ENCODE measurements at places on chromosomes 3 and 15.

- DNase-seq, result no peak
These were observed 199.3 kb upstream of the UMPS start for GRCh38 chr3:124530916-124531315.

GRCh38 chr15:78739996-78740903 lies 71.0 kb downstream of the ADAMTS7 start:
- peak; percentile 67 for DNase-seq

GRCh38 chr3:105502333-105502732 lies 135.6 kb downstream of the ALCAM start:
- DNase-seq, result no peak

DNA sequence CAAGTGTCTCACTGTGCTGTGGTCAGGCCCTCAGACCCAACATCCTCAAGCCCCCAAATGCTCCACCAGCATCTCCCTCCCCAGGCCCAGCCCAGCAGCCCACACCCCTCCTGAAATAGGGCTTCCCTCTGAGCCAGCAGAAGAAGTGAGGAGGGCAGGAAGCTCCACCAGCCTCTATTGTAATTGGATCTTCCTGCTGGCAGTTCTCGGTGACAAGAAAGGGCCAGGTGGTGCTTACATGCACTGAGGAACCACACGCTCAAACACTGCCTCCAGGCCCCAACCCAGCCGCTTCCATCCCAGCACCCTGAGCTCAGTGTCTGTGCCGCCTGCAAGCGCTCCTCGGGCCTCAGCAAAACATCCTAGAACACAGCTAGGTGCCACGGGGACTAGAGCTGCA lies 96.7 kb downstream of the ATP10A start:
- DNase-seq, result no peak

DNA sequence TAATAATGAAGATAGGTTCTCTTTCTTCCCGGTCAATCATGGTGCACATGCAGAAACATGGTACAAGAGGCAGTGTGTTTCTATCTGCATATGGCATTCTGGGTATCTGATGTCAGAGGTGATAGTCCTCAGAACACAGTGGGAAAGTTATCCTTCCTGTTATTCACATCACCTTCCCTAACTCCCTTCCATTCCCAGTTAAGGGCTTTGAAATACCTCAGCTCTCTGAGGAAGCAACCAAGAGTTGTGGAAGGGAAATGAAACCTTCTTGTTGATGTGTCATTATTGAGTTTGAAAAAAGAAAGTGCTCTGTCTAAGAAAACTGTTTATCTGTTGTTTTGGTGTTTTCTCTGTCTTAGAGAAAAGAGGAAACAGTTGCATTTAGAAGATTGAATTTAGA lies 21.9 kb upstream of the P2RY13 start:
- no peak for DNase-seq

GRCh38 chr3:164460851-164461250 lies 617.4 kb downstream of the SI start:
- no peak for DNase-seq

DNA sequence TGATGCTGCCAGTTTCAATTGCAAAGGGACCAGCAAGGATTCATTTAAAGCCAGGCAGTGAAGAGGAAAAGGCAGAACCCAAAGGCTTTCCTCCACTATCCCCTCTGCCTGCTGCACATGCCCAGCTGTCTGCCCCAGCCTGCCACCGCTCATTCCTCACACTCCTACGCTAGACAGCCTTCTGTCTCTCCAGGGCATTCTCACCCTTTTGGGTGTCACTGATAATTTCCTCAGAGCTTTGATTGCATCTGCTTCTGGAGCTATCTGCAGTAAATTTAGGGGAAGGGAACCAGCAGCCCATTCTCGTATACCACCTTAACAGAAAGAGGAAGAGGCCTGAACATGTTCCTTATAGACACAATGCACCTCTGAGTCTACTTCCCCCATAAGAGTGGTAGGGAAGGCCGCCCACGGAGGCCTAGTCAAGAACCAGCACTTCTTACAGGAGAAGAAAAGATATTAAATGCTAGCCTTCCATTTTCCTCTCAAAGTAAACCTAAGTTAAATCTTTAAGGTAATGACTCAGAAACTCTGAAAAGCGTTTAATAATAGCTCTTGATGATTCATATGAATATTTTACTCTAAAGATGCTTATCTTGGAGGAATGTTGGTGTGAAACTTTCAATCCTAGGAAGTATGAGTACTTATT lies 20.9 kb downstream of the NUDT16 start:
- no peak for DNase-seq

DNA sequence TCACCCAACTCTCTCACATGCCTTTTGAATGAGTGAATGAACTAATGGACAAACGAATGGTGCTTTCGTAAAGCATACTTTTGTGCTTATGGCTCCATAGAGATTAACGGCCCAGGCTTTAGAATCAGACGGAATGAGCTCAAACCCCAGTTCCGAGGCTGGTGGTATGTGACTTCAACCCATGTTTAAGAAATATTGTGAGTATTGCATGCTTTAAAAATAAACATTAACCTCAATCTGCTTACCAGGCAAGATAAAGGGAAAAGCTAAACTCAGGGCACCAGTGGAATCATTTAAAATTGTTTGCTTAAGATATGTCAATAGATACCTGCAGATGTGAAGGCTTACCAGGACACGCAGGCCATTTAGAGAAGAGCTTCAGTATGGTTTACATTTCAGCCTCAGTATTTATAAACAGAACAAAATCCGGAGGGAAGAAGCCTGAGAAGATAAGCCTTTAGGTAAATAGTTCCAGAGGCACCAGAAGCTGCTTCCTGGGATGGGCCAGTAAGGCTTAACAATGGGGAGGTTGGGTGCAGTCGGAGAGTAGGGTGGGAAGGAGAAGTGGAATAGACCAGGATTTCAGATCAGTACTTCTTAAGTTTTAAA lies 186.4 kb downstream of the ADAMTS9 start:
- DNase-seq, result no peak

GRCh38 chr15:71532994-71533393 lies 277.4 kb upstream of the NR2E3 start:
- DNase-seq, result peak; percentile 28

DNA sequence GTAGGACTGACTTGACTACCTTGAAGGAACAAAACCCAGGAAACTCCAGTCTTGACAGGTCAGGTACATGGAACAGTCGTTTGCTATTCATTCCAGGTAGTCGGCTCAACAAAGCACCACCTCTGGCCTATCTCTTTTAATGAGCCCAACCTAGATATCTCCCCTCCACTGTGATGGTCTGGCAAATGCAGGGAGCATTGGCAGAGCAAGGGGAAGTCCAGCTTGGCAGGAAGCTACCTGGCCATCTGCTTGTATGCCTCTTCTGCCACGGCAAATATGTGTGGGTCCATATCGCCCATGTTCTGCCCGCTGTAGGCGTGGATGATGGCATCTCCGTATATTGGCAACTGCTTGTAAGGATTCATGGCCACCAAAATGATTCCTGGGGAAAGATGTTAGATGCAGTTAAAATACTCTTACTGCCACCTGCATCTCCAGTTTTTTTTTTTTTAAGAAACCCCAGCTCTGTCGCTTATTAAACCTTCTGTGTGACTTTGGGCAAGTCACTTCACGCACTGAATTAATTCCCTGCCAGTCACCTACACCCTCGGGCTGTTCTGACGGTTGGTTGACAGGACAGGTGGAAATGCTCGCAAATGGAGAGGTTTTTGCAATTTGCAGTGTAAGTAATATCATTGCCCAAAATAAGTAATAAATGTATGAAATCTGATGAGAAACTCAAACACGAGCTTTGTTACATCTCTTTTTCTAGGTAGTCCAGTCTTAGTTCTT lies 16.8 kb downstream of the MYO5C start:
- DNase-seq, result no peak

DNA sequence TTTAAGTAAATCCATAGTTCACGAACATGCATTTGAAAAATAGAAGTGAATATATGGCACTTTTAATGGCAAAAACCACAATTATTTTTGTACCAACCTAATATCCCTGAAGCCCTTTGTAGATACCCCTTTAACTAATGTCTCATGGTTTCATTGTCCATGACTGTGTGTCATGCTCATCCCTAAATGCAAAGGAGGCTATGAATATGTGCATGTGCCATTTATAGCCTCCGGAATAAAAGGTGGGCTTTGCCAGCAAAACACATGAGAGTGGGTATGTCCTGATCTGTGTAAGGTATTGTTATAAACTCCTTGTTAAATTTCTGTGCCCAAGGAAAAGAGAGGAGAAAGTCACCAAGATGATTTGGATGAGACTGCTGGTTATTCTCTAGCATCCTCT lies 20.5 kb upstream of the SOX14 start:
- DNase-seq, result no peak

- no peak for DNase-seq
These were observed 6.8 kb upstream of the MESP2 start for GRCh38 chr15:89769366-89769765.

DNA sequence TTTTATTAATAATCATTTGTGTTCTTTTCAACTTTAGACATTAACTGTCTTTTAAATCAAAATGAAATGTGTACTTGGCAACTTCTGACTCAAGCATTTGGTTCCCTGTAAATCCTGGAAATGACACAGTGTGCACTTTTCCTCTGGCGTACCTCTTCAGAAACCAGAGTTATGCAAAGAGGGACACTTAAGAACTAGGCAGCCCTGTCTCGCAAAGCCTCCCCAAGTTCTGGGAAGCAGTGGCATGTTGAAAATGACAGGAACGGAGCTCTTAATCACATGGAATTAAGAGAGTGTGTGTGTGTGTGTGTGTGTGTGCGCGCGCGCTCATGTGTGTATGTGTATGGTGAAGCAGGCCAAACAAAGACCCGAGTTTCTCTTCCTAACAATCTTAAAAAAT lies 707.4 kb downstream of the MECOM start:
- DNase-seq, result no peak

DNA sequence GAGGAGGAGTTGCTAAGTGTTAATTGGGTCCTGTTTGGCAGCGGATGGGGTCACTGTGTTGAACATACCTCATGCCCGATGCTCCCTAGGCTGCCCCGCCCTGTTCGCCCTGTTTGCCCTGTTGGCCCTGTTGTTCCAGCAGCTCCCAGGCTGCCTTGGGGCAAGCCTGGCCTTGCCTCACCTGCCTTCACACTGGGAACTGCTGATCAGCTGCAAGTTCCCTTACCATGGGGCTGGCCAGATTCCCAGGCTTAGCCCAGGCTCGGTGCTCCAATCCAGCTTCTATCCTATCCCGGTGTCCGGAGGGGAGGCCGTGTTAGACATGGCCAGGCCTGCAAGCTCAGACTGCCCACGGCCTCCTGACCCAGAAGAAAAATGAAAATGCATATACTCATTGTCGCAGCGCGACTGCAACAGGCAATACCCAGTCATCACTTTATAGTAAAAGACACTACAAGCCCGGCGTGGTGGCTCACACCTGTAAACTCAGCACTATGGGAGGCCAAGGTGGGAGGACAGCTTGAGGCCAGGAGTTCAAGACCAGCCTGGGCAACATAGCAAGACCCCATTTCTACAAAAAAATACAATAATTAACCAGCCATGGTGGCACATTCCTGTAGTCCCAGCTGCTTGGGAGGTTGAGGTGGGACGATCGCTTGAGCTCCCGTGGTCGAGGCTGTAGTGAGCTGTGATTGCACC lies 42.9 kb upstream of the ZNF710 start:
- DNase-seq, result no peak

GRCh38 chr3:58492494-58492905 lies 604 bp downstream of the KCTD6 start:
- peak; percentile 29 for DNase-seq

GRCh38 chr3:43343815-43344214 lies 57.5 kb downstream of the SNRK start:
- no peak for DNase-seq

- no peak for DNase-seq
These were observed 28.7 kb downstream of the PFN2 start for GRCh38 chr3:149941946-149942345.

GRCh38 chr15:78938658-78939488 lies 6.0 kb downstream of the CTSH start:
- peak; percentile 77 for DNase-seq

GRCh38 chr15:75367913-75368688 lies at the start of gene MAN2C1:
TSS of gene MAN2C1 (minus strand) at chr15:75368607. CDS start at chr15:75368583, 24 bp downstream.
- peak; percentile 97 for DNase-seq

DNA sequence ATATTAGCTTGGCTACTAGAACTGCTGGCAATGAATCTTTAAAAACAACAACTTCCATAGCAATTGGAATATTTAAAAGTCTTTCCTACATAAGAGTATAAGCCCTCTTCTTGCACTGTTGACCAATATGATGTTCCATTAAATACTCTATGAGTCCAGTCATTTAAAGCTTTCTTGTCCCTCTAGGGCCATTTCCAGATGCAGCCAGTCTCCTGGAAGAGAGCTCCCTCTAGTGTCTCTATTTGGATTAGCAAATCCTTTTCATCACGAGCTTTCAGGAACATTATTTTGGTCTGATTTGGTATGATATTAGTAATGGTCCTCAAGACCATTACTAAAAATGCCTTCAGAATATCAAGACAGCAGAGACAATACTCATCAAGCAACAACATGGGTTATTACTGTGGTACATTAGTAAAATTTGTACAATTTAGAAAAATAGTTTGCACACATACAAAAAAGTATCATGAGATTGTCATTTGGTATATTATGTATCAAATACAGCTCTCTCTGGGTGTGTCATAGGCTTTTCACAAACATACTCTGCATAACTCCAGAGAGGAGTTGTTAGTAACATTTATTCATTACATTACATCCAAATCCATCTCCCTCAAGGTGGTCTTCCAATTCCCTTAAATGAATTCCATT lies 101.3 kb downstream of the DPH6 start:
- peak; percentile 43 for DNase-seq

DNA sequence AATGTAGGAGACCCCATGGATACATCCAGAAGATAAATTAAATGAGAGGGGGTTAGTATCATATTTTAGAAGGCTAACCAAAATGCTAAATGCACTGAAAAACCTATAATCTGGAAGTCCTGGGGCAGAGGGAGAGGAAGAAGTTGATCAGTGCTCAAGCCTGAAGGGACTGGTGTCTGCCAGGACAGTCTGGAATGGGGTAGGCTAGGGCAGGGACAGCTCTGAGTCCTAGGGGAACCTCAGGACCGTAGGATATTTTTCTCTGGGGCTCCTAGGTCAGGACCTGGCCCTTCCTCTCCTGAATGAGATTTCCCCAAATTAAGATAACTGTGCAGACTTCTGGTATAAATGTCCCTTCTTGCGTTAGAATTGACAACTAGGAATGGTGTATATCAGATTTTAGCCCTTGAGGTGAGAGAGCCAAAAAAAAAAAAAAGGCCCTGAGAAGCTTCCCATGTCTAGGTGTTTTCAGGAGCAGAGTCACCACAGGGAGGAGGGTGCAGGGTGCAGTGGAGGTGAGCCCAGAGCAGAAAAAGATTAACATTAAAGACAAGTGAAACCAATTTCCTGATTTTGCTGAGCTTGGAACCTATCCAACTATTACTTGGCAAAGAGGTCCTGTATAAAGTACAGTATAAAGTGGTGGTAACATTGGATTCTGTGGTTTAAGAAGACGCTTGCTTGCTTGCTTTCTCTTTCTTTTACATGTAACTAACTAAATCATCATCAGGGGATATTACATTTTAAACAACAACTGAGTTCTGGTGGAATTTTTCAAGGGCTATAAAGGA lies 63.5 kb downstream of the HACD2 start:
- no peak for DNase-seq

- no peak for DNase-seq
These were observed 523.9 kb upstream of the RGMA start for GRCh38 chr15:93612953-93613352.
